ENCODE measurements at places on chromosomes 7 and 10. TPM values are rescaled to one million over a fixed set of nuclear protein-coding genes. Genes with fewer than 3 reads are reported as not detected.

GRCh38 chr7:79862447-79863210 is 272.0 kb upstream of the GNAI1 start:
- no peak overlapping the region for H3K27ac ChIP-seq
- no peaks in the 10 kb centered on the region for H3K36me3 ChIP-seq
- no peak for DNase-seq
- no peaks in the 10 kb centered on the region for H3K4me1 ChIP-seq

DNA sequence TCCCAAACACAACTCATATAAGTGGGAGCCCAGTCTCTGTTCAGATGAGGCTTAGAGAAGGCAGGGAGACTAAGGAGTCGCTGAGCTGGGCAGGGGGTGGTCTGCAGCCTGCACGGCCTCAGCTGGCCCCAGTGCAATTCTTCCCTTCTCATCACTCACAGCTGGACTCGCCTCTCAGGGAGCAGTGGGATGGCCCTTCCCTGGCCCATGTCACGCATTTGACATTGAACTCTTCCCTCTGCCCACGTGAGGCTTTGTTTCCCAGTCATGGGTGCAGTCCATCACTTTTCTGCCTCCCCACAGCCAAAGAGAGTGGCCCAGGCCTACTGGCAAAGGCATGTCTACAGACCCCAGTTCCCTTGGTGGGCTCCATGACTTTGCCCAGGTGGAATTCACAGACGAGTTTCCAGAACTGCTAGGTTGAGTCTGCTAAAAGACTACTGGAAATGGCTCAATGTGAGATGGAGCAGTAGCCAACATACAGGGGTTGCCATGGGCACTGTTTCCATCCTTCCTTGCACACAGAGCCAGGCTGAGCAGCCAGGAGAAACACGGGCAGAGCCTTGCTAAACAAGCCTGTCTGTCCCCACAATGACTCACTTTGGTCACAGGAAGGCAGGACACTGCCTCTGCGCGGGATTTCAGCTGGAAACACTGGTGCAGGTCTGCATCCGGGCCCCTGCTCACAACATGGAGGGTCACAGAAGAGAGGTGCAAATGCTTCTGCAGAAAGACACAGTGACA is 90.1 kb downstream of the OAT start:
- H3K4me3 ChIP-seq, result no peak overlapping the region
- DNase-seq, result no peak
- H3K27me3 ChIP-seq, result no peaks in the 10 kb centered on the region
- no peaks in the 10 kb centered on the region for H3K4me1 ChIP-seq
- H3K27ac ChIP-seq, result no peak overlapping the region

DNA sequence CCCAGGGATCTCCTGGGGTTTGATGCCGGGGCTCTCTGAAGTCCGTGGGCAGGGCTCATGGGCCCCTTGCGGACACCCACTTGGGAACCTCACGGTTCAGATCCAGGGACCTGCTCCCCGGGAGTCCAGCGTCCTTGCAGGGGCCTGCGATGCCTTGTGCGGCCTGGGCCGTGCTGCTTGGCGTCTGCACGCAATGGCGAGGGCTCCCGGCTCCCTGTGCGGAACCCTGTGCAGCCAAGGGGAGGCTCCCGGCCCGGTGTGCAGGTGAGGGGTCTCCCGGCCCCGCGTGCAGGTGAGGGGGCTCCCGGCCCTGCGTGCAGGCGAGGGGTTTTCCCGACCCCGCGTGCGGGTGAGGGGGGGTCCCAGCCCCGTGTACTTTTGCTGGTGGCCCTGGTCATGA is 146.7 kb downstream of the DNAJB6 start:
- H3K36me3 ChIP-seq, result no peaks in the 10 kb centered on the region
- no peak overlapping the region for H3K27ac ChIP-seq
- H3K4me1 ChIP-seq, result no peaks in the 10 kb centered on the region
- peaks cover 38% of the 10 kb centered on the region for H3K27me3 ChIP-seq

Gene CYP2C19
- 0.61 TPM for total RNA-seq

- H3K36me3 ChIP-seq, result peaks cover 5% of the 10 kb centered on the region
- H3K27ac ChIP-seq, result no peak overlapping the region
Observed at GRCh38 chr7:132881317-132881716, 200.6 kb downstream of the CHCHD3 start.

DNA sequence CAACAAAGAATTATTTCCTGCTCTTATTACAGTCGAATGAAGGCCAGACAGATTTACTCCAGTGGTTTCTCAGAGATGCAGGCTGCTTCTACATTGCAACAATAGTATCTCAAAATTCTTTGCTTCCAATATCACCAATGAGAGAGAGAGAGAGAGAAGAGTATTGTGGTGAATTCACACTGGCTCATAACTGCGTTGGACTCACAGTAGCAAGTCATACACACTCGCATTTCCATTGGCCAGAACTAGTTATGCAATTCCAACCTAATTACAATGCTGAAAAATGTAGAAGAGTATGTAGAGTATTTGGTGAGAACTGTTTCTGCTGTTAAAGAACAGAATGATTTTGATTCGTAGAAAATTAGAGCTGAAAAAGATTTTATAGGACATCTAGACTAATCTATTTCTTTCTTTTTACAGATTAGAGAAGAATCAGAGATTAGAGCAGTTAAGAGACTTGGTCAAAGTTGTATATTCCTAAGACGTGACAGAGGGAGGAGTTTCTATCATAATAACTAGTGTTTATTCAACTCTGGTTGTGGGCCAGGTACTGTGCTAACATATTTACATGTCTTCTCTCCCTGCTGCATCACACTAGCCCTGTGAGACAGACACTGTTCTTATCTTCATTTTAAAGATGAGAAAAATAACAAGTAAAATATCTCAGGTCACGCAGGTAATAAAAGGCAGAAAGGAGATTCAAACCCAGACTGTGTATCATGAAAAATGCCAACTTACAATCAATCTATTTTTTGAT is 34.6 kb upstream of the PDK4 start:
- no peaks in the 10 kb centered on the region for H3K4me1 ChIP-seq
- H3K27ac ChIP-seq, result no peak overlapping the region
- H3K4me3 ChIP-seq, result no peak overlapping the region
- no peaks in the 10 kb centered on the region for H3K36me3 ChIP-seq

Gene BICC1
- 15.4 TPM for total RNA-seq

- H3K36me3 ChIP-seq, result no peaks in the 10 kb centered on the region
- H3K4me3 ChIP-seq, result no peak overlapping the region
- DNase-seq, result no peak
- H3K27ac ChIP-seq, result no peak overlapping the region
- H3K27me3 ChIP-seq, result no peaks in the 10 kb centered on the region
- H3K4me1 ChIP-seq, result no peaks in the 10 kb centered on the region
Observed at GRCh38 chr7:94154858-94155257, 150.7 kb upstream of the BET1 start.

DNA sequence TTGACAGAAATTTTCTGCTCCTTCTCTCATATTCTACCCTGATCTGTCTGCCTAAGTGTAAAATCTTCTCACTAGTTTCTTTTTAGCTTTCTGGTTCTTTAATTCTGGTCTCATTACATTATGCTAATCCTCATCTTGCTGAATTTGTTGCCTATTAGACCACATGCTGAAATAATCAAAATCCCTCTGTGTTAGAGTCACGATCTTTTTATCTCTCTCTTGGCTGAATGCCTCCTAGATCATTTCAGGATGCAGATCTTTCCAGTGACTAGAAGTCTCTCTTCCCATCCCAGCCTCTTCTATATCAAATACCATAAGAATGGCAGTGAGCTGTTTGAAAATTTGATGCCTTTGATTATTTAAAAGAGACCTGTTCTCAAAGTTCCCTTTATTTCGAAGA is 661.9 kb downstream of the SORCS1 start:
- no peaks in the 10 kb centered on the region for H3K4me1 ChIP-seq
- no peak for DNase-seq
- H3K27me3 ChIP-seq, result no peaks in the 10 kb centered on the region
- H3K4me3 ChIP-seq, result no peak overlapping the region

Gene HTR5A
- total RNA-seq, result not detected

DNA sequence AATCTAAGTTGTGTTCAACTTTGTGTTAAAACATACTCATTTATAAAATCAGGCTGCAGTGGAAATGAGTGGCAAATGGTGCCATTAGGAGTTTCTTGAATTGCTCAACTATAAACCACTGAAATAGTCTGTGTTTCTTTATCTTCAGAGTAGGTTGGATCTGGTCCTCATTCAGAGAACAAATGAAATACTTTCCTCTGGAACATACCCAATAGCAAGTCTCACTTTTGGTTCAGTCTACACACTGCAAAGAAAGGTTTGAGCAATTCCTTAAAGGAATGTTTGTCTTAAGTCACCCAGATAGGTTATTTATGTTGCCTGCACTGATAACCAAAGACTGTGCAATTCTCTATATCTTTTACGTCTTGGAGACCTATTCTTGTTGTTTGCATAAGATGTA is 62.5 kb downstream of the ABCB4 start:
- no peaks in the 10 kb centered on the region for H3K27me3 ChIP-seq
- H3K27ac ChIP-seq, result no peak overlapping the region
- no peaks in the 10 kb centered on the region for H3K4me1 ChIP-seq
- DNase-seq, result no peak

- no peak overlapping the region for H3K4me3 ChIP-seq
- DNase-seq, result no peak
- no peaks in the 10 kb centered on the region for H3K27me3 ChIP-seq
- peaks cover 11% of the 10 kb centered on the region for H3K36me3 ChIP-seq
- no peaks in the 10 kb centered on the region for H3K4me1 ChIP-seq
Observed at GRCh38 chr10:59825932-59826331, 72.7 kb upstream of the MRLN start.

Gene HIF1AN
- total RNA-seq, result 41.5 TPM

Gene PTN
- total RNA-seq, result 2.1 TPM

Gene HOXA9
- total RNA-seq, result 0.73 TPM

DNA sequence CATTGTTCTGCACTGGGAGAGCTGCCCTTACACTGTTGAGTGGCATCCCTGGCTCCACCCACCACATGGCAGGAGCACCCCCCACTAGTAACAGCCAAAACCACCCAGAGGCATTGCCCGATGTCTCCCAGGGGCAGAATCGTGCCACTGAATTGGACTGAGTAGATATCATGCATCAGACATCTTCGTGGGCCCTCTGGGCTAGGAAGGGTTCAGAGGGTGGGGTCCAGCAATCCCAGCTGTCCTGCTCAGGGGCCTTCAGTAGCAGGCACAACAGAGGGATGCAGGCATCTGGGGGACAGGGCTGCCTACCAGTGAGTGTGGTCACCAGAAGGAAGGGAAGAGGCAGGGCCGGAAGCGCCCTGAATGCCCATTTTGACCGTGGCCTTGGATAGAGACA is 119.7 kb upstream of the PPP2R2D start:
- H3K27me3 ChIP-seq, result no peaks in the 10 kb centered on the region
- no peaks in the 10 kb centered on the region for H3K36me3 ChIP-seq
- no peak for DNase-seq

Gene ZNF680
- total RNA-seq, result 14.0 TPM

GRCh38 chr10:48463318-48464003 is 141.4 kb downstream of the ARHGAP22 start:
- no peak overlapping the region for H3K27ac ChIP-seq
- no peaks in the 10 kb centered on the region for H3K36me3 ChIP-seq
- H3K4me3 ChIP-seq, result no peak overlapping the region
- H3K4me1 ChIP-seq, result no peaks in the 10 kb centered on the region

Gene CRYGN
- not detected for total RNA-seq

- H3K4me1 ChIP-seq, result no peaks in the 10 kb centered on the region
- H3K27me3 ChIP-seq, result no peaks in the 10 kb centered on the region
- no peak overlapping the region for H3K27ac ChIP-seq
- no peaks in the 10 kb centered on the region for H3K36me3 ChIP-seq
- H3K4me3 ChIP-seq, result no peak overlapping the region
Observed at GRCh38 chr7:92707435-92707834, 117.2 kb upstream of the FAM133B start.
